ENCODE measurements at places on chromosomes 2 and 18.

DNA sequence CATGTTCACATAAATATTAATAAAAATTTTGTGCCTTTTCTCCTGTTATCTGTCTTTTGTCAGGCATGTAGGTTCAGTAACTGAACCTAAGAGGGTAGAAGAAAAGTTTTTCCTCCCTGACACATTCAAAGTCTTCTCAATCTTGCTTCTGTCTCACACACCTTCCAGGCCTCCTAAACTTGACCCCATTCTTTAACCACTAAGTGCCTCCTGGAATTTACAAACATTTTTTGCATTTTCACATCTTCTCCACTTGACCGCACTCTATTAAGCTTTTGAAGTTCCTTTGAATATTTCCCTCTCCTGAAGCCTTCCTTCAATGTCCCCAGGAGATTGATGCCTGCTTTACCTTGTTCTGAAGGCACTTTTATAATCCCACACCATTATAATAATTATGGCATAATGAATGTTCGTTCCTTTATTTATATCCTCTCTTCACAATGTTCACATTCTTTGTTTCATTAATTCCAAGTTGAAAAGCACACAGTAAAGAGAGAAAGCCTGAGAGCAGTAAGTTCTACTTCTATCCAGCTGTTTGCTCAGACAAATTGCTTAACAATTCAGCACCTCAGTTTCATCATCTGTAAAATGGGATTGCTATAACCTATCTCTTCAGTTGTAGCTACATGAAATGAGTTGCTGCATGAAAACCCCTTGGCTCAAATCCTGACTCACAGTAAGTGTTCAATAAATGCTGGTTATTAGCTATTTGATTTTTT, 184.8 kb upstream of the KLHL29 start:
- no peak for DNase-seq

- DNase-seq, result no peak
These were observed 621 bp upstream of the KCNS3 start for GRCh38 chr2:17877811-17878280.

DNA sequence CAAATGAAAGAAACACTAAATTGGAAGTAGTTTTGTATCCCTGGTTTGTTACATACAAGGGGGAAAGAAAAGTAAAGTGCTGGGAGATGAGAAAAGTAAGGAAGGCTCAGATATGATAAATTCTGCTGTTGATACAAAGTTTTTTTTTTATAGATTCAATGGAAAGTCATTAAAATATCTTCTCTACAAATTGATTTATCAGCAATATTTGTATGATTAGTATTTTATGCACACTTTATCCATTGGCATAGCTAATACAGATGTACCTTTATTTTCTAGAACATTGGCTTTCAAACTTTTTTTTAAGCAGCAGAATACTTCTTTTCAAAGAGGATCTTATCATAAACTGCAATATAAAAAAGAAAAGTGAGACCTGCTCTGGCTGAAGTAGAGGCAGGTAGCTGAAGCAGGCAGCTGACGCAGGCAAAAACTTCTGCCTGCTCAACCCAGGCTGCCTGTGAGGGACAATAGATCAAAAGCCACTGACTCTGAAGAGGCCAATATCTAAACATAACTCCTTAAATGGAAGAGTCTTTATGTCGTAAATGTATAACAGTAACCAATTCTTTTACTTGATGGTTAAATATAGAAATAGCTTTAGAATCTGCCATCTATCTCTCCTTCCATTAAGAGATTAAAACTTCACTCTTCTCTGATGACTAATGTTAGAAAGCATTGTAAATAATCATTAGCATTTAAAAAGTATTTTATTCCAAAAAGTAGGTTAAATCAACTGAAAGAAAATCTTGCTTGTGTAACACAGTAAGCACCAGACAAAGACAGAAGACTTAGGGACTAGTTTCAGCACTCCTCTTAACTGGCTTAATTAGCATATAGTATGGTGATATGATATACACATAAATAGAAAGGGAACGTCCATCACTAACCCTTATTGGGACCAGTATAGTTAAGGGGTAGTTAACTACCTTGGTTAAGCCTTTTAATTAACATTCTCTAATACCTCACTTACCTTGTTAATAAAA, 174.2 kb downstream of the SLC39A10 start:
- DNase-seq, result peak; percentile 49

GRCh38 chr2:118016911-118017310, 3.0 kb upstream of the CCDC93 start:
- DNase-seq, result peak; percentile 12

DNA sequence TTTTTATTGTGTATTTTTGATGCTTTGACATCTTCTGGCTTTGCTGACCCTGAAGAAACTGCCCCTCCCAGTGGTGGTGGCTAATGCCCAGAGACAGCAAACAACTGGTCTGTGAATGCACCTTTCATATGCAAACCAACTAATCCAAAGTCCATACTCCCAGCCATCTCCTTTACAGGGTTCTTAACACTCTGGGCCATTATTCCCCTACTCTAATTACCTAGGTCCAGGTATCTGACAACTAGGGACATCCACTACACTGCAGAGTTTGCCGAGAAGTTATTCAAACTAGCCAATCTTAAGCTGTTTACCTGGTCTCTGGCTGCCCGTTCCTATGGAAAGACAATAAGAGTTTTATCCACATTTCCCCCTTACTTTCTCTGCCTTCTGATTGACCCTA, 73.6 kb downstream of the FSHR start:
- DNase-seq, result no peak

DNA sequence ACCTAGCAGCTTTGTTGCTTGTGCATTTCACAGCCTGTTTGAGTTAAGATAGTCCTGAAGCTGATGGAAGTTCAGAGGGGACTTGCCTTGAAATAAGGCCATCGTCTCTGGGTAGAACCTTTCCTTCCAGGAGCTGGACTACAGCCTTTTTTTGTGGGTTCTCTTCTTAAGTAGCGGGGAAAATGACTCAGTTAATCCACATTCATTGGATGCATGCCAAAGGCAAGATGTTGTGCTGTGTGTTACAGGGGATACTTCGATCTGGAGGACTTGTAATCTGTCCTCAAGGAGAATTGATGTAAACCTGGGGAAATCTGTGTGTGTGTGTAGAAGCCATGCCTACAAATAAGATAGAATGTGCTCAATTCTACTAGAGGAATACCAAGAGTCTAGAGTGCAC, 46.8 kb downstream of the RPIA start:
- DNase-seq, result peak; percentile 13

- DNase-seq, result no peak
These were observed 142.8 kb downstream of the ACTR3 start for GRCh38 chr2:114032705-114033104.

GRCh38 chr2:17747684-17748452, 5.7 kb downstream of the SMC6 start:
- peak; percentile 48 for DNase-seq

Data from fibroblast of villous mesenchyme (primary cell).